Right lung (tissue), 10 donors: ENCODE measurements at places on chromosomes 1 and 21. TPM values are rescaled to one million over a fixed set of nuclear protein-coding genes. Genes with fewer than 3 reads are reported as not detected.

Gene MAP3K21
- 29.9 TPM for polyA plus RNA-seq

Gene ACOT11
- polyA plus RNA-seq: 8.8 TPM

Gene RSPH1
- 15.6 TPM for polyA plus RNA-seq

Gene ACTL8
- polyA plus RNA-seq: not detected

Gene SRSF11
- polyA plus RNA-seq: 468 TPM

Gene BLACAT1
- 4.0 TPM for polyA plus RNA-seq

Gene THEM5
- 0.68 TPM for polyA plus RNA-seq

DNA sequence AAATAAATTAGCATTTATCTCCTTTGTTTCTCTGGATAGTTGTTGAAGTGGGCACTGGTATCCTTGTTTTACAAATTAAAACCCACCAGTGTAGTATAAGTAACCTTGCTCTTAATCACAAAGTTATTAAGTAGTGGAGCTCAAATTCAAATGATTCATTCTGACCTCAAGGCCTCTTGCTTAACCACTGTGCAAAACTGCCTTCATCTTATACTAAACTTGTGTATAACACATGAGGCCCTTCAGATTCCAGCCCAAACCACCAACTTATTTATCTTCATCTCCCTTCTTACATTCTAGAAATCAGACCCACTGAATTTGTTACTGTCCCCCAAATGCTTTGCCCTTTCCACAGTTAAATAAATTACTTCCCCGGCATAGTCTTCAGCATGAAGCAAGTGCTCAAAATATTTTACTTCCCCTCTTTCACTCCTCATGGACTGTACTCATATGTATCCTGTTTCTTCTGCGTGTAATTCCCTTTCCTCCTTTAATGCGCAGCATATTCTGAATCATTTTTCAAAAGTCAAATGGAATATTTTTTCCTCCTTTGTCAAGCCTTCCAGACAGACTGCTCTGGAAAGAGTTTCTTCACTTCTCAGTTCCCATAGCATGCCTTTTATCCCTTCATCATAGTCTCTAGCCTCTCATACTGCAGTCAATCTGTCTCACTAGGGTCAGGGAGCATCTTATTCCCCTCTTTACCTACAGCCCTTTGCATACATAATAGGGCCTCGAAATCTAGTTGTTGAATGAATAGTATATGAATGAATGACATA, 19.0 kb upstream of the DNASE2B start:
- no peak for DNase-seq

GRCh38 chr1:208161656-208162375, 82.4 kb downstream of the PLXNA2 start:
- no peak for DNase-seq

GRCh38 chr21:28111151-28111619, 881.5 kb downstream of the LTN1 start:
- peak; percentile 91 for DNase-seq

- DNase-seq: no peak
These were observed 162.8 kb upstream of the IVNS1ABP start for GRCh38 chr1:185479796-185480195.

DNA sequence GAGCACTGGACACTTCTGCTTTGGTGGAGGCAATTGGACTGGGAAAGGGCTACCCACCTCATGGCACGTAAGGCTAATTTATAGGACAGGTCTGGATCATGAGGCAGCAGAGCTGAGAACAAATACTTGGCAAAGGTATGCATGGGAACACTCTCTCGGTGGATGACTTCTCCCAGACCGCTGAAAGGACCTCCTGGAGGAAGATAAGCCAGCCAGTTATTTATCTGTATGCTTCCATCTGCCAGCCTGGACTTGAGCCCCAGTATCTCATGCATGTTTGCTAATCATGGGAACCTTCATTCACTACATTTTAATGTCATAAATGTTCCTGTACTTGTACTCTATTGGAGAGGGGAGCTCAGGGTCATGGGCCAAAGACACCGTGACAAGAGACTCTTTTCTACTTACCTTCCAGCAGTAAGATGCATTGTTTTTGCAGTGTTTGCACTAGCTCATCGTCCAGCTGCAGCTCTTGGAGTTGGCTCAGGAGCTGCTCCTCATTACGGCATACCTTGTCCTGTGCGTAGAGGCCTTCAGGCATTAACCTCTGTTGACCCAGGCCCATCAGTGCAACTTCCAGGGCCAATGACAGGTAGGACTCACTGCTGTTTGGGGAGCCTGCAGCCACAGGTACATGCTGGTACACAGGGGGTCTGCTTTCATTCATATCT, 23.7 kb downstream of the UROD start:
- DNase-seq: no peak

DNA sequence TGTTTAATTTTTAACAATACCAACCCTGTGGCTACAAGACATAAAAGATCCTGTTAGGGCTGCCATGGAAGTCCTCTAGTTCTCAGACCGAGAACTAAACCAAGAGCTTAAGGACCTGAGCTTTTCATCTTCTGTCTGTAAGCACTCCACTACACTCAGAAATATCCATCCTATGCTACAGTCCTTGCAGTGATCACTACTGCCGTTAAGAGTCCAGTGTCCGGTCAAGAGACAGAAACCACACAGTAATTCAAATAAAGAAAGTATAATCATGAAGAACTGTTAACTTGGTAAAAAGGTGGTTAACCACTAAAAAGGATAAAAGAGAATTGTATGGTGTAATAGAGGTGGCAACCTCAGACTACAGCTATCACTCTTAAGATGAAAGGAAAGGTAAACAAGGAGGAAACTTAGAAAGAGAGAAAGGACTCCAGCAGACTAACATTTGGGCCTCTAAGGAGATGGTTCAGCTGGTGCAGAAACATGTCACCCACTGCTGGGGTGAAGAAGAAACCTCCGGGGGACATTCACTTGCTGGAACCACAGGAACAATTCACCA, 22.1 kb upstream of the PRDX6 start:
- DNase-seq: no peak

- no peak for DNase-seq
These were observed 9.6 kb downstream of the SH3BGR start for GRCh38 chr21:39461419-39461818.

DNA sequence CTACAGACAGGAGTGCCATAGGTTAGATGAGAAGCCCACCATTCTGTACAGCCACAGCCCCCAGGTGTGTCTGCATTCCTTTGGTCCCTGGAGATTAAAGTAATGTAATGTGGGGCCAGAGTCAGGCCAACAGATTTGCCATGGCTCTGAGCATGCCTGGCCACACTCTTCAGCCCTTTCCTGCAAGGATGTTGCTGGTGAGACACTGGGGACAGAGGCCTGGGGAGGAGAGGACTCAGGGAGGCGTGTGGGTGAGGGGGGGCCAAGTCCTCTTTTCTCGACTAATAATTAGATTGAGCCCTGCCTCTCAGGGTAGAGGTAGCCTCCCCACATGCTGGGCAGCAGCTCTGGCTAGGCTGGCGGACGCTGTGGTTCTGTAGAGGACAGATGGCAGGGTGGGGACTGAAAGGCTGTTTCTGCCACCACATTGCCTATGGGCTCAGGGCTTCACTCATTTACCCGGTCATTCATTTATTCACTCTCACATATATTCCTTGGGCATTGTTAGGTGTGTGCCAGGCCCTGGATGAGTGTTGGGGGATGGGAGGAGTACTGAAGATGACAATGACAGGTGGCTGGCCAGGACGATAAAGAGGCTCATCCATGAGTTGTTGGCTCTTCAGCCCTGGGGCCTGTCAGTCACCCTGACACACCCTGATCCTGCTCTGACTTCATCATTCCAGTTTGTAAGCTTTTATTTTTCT, 7.1 kb upstream of the PRCC start:
- DNase-seq: no peak

DNA sequence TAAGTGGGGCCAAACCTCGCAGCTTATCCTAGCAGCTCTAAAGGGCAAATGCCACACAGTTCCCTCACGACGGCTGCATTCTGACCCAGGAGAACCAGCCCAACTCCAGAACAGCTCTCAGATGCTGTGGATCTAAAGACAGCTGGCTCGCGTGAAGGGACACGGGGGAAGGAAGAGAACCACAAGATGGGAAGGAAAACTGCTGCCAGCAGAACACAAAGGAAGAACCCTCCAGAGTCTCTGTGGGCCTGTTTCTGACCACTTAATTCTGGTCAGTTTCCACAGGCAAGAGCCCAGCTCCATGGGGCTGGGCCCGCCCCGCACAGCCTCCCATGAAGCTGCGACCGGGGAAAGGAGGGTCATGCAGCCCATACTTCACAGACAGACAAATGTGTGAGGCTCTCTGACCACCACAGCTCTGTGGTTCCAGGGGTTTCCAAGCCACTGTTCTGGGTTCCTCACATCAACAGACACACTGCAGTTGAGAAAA, 61.1 kb downstream of the SLC45A1 start:
- no peak for DNase-seq

GRCh38 chr1:41713141-41713540, 205.6 kb downstream of the HIVEP3 start:
- no peak for DNase-seq

DNA sequence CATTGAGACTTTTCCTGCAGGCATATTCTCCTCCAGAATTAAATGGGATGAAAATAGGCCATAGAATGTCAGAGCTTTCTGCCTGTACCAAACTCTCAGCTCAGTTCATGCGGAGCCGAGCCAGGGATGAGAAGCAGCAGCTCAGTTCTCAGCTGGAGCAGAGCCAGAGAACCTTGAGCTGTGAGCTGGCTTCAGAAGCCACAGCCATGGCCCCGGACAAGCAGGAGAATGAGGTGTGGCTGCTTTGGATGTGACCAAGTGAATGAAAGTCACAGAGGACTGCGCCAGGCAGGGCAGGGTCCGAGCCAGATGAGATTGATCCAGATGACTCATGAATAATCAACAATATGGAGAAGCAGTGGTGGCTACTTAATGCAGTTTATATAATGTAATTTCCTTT, 633.8 kb downstream of the NCAM2 start:
- DNase-seq: no peak

DNA sequence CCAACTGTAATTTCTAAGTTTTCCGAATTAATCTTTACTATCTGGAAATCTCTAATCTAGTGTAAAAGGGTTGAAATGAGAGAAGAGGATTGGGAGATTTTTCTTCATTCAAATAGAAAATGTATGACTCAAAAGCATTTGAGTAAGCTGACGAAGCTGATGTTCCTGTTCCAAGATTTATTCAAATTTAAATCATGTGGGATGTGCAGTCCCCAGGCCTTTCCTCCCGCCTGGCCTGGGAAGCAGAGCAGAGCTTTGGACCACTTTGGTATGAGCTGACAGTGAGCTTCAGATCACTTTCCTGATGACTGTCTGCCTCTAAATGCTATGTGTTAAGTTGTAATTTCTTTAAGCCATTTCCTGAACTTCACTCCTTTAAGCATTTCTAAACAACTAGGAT, 192.0 kb downstream of the DHRS3 start:
- no peak for DNase-seq

DNA sequence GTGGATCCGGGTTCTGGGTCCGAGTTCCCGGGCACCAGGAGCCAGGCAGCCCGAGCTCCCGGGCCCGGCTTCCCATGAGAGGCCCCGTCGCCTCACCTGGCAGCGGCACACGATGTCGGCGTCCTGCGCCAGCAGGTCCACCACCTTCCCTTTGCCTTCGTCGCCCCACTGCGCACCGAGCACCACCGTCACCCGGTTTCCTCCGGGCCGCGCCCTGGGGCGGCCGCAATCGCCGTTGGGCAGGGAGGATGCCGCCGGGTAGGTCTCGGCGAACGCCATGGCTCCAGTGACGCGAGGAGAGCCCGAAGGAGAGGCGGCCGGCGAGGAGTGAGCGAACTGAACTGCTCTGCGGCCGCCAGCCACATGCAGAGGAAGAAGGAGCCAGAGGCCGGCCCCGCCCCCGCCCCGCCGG, at the start of gene ADSS2:
ADSS2 (minus strand) TSS at position 371 of the 412 bp plus-strand sequence; CDS start at position 279, 92 bp downstream.
- DNase-seq: no peak

DNA sequence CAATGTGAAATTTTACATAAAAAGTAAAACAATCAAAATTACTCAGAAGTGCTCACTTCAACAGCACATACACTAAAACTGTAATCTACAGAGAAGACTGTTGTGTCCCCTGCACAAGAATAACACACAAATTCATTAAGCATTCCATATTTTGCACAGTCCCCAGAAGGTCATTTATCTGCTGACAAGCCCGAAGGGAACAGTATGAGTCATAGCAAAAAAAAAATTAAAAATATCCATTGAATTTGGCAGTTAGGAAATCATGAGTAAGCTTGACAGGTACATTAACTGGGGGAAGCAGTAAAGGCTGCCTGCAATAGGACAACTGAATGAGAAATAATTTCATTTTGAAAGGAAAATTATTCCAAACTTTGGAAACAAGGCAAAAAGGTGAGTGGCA, 3.3 kb upstream of the CACYBP start:
- DNase-seq: no peak

DNA sequence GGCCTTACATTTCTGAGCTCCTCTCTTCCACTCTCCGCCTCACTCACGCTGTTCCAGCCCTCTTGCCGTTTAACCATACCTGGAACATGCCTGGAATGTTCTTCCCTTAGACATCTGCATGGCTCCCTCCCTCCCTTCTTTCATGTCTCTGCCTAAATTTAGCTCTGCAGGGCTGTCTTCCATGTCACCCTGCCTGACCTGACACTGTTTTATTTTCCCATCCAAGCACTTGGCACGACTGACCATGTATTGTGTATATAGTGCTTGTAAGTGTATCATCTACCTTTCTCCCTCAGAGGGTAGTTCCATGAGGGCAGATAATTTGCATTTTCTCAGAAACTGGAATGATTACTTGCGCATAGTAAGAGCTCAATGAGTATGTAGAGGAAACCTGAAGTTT, 47.3 kb downstream of the ST6GALNAC3 start:
- no peak for DNase-seq

- DNase-seq: no peak
These were observed 129.5 kb downstream of the TRABD2B start for GRCh38 chr1:47867438-47868347.

GRCh38 chr1:160206036-160206389, 829 bp downstream of the PEA15 start:
- no peak for DNase-seq

GRCh38 chr1:164588516-164589341, 29.7 kb downstream of the PBX1 start:
- peak; percentile 91 for DNase-seq

GRCh38 chr1:224770336-224770693, 154.2 kb downstream of the CNIH3 start:
- DNase-seq: no peak

GRCh38 chr1:5009376-5010065, 355.1 kb downstream of the AJAP1 start:
- no peak for DNase-seq

DNA sequence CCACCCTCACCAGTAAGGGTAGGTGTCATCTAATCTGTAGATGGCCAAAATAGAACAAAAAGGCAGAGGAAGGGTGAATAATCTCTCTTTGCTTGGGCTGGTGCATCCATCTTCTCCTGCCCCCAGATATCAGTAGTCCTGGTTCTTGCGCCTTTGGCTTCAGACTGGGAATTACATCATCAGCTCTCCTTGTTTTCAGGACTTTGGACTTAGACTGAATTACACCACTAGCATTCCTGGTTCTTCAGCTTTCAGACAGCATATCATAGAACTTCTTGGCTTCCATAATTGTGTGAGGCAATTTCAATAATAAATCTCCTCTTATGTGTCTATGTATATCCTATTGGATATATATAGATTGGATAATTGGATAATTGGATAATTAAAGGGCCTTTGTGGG, 403.0 kb upstream of the USP24 start:
- no peak for DNase-seq

GRCh38 chr1:184906761-184907160, 67.5 kb downstream of the NIBAN1 start:
- no peak for DNase-seq

GRCh38 chr1:156551066-156551643, 21.2 kb downstream of the IQGAP3 start:
- no peak for DNase-seq
